ENCODE measurements at places on chromosomes 1 and 21.

DNA sequence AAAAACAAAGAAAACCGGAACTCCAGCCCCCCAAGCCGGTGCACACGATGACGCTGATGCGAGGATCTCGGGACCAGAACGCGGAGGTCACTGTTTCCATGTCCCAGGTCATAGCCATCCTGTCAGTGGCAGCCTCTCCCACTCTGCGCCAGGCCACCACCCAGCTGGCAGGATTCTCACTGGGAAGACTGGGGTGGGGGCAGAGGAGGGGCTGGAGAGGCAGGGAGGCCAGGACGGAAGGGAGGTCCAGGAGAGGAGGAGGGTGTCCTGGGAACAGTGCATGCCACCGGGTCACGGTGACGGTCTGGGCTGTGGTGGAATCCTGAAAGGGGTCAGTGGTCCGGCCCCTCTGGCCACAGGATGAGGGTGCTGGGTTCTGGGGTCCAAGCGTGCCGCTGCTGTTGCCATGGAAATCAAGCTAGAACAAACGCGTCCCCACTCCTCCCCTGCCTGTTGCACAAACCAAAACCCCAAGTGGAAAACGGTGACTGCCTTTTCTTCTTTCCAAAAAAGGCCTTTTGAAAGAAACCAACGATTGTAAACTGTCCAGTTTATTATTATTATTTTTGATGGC, 26.1 kb downstream of the MRPL37 start:
- DNase-seq: no peak

DNA sequence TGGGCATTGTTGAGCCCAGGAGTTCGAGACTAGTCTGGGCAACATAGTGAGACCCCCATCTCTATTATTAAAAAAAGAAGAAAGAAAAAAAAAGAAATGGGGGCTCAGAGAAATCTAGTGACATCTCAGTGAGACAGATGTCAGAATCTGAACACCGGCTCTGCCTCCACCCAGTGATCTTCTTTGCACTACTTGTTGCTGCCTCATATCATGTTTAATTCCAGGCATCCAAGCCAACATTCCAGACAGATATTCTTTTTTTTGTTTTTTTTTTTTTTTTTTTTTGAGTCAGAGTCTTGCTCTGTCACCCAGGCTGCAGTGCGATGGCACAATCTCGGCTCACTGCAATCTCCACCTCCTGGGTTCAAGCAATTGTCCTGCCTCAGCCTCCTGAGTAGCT, 5.0 kb upstream of the ARL8A start:
- DNase-seq: no peak

- DNase-seq: no peak
Observed at GRCh38 chr1:155776414-155776813, 80.6 kb downstream of the GON4L start.

- DNase-seq: no peak
Observed at GRCh38 chr1:20720631-20721091, 2.9 kb upstream of the KIF17 start.

DNA sequence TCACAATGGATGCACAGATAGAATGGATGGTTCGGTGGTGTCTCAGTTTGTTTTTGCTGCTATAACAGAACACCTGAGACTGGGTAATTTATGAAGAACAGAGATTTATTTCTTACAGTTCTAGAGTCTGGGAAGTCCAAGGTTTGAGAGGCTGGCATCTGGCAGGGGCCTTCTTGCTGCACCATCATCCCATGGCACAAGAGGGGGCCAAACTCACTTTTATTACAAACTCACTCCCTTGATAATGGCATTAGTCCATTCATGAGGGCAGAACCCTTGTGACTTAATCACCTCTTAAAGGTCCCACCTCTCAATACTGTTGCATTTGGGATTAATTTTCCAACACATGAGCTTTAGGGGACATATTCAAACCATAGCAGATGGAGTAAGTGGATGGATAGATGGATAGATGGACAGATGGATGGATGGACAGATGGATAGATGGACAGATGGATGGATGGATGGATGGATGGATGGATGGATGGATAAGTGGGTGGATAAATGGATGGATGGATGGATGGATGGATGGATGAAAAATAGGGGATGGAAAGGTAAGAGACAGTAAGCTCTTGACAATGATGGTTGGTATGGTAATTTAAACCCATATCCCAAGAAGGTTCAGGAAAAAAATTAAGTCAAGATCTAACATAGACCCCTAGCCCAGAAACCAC, 16.5 kb downstream of the CAMK2N1 start:
- no peak for DNase-seq

DNA sequence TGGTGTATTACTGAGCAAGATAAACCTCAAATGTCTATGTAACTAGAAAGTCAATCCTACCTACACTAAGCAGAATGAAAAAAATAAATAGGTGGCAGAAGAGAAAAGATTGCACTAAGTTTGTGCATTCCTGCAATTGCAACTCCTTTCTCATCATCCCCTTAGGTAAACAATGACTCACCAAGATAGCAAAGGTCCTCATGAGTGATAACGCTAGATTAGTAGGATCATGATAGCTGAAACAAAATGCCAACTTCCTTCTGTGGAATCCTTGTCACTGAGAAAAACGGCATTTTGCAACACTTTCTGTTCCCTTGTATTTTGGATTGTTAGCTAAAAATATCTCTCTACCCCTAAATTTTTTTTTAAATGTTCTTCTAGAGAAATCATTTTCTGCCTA, 20.0 kb upstream of the FCER1A start:
- DNase-seq: no peak

DNA sequence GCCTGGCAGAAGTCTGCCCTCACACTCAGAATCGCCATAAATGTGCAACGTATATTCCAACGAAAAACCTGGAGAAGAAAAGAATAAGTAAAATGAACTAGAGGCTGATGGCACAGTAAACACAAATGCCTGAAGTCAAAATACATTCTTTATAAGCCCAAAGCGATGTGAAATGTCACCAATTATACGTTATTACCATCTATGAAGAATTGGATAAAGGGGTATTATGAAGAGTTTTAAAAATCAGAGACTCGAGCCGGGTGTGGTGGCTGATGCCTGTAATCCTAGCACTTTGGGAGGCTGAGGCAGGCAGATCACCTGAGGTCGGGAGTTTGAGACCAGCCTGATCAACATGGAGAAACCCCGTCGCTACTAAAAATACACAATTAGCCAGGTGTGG, 18.6 kb downstream of the PTP4A2 start:
- DNase-seq: no peak

DNA sequence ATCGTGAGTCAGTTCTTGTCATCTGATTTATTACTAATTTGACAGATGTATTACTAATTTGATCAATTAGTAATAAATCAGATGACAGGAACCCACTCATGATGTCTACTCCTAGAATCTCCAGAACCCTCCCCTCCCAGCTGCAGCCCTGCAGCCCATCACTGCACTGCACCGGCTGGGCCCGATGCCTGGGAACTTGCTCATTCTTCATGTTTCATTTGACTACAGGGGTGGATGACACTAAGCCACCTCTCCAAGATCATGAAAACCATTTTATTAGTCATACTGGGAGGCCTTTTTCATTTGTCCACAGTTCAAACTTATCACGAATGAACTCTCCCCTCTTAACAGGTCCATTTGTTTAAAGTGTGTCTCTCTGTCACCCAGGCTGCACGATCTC, 41.0 kb downstream of the KCNH1 start:
- no peak for DNase-seq

GRCh38 chr1:151579436-151580225, 32.2 kb upstream of the SNX27 start:
- DNase-seq: no peak

DNA sequence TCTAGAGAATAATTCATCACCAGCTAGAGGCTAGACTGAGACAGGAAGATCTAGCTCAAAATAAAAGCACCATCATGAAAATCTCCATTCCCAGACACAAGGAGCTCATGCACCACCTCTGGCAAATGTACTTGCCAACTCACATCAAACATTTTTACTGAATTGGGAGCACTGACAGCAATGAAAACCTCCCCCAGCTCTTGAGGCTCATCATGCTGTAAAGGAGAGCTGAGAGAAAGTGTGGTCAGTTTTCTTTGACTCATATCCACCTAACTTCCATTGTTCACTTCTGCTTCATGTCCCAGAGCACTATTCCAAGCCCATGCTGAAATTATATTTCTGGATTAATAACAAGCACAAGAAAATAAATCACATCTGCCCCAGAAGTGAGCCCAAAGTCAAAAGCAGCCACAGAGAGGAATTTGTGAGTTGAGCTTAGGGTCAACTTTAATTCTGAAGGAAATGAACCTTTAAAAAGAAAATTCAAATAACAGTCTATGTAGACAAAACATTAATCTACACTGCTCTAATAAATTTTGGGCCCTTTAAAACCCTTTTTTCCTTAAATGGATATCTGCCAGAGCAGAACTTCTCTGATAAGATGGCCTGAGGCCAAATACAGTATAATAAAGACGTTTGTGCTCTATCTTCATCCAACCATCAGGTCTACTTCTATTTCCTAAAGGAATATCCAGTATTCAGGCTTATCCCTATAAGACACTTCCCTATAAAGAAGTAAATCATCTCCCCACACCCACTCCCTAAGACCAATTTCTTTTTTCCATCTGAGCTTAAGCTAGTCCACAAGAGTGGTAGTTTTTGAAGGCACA, 85.9 kb upstream of the ADAM30 start:
- DNase-seq: no peak

DNA sequence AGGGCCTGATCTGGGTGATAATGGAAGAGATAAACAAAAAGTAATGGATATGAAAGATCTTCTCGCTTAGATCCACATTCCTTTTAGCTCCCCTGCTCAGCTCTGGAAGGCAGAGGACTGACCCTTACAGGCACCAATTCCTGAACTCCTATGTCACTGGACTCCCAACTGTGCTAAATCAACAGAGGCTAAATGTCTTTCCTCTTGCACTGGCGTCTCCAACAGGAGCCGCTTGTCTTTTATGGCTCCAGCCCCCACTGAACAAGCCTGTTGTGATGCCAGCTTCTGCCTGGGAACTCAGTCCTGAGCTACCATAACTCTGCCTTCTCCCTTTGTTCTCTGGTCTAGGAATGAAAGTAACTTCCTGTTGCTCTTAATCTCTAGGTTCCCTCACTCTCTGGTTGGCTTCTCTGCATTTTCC, 142.1 kb upstream of the COL11A1 start:
- peak; percentile 25 for DNase-seq

DNA sequence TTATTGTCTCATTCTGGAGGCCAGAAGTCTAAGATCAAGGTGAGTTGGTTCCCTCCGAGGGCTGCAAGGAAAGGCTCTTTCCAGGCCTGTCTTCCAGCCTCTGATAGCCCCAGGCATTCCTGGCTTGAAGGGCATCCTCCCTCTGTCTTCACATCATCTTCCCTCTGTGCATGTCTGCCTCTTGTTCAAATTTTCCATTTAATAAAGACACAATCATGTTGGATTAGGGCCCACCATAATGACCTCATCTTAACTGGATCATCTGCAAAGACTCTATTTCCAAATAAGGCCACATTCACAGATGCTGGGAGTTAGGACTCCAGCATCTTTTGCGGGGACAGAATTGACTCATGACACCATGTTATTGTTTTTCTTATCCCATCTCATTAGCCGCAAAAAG, 24.5 kb downstream of the HUNK start:
- DNase-seq: no peak

GRCh38 chr1:51236531-51237350, 668 bp downstream of the RNF11 start:
- peak; percentile 42 for DNase-seq

- DNase-seq: no peak
Observed at GRCh38 chr1:150024156-150024555, 13.6 kb upstream of the OTUD7B start.
